NCI-H187 (cell line): ENCODE measurements at places on chromosomes 1 and 21.

DNA sequence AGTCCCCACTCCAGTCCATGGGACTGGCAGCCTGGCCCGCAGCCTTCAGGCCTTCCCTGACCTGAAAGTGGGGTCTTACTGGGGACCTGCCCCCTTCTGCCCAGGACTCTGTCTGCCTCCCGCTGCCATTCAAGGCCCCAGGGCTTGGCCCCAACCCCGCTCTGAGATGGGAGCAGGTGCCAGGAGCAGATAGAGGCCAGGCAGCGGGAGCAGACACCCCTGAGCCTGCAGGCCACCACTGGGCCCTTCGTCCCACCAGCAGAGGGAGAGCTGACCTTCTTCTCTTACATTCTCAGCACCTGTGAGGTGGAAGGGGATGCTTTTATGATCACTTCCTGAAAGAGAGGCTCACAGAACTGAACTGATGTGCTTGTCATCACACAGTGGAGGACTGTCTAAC is 62.2 kb upstream of the TINAGL1 start:
- DNase-seq, result no peak

DNA sequence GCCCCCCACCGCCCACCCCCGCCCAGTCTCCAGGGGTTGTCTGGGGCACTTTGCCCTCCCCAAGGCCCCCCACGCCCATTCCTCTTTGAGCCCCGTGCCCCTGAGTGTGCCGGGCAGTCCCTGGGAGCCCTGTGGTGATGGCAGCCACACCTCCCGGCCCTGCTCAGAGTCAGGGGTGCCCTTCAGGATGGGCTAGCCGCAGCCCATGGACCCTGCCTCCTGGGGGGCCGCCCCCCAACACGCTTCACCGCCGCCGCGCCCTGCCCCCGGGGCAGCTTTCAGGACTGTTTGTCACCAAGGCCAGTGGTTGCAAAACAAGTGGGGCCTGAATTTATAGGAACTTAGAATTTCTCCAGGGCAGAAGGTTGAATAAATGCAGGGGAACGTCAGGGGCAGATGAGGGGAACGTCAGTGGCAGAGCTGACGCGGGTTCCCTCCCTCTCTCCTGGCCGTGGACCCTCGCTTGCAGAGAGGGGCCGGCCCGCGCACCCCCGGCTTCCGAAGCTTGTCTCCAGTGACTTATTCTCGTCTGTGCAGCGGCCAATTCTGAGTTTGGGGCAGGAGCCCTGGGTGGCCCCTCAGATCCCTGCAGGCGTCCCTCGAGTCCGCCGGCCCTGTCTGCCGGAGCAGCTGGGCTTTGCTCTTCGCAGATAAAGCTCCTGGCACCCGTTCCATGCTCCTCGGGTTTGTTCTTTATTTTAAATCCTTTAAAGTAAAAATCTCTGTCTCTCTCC is 41.2 kb upstream of the ADARB1 start:
- no peak for DNase-seq

- DNase-seq, result no peak
Measured at GRCh38 chr21:44263221-44263760, 1.6 kb upstream of the DNMT3L start.

GRCh38 chr1:26066857-26067256 is 573 bp downstream of the TRIM63 start:
- DNase-seq, result no peak

DNA sequence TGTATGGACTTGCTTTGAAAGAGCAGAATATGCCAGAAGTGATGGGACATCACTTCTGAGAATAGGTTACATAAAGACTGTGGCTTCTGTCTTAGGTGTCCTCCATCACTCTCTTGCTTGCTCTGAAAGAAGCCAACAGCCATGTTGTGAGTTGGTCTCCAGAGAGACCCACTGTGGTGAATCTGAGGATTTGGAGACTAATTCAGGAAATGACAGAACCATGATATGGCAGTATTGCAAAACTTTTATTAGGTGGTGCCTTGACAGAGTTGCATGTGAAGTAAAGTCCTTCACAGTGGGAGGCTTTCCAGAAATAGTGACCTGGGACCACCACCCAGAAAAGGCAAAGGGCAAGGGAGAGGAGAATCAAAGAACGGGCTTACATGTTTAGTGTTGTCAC is 628.6 kb downstream of the KCNT2 start:
- DNase-seq, result no peak

DNA sequence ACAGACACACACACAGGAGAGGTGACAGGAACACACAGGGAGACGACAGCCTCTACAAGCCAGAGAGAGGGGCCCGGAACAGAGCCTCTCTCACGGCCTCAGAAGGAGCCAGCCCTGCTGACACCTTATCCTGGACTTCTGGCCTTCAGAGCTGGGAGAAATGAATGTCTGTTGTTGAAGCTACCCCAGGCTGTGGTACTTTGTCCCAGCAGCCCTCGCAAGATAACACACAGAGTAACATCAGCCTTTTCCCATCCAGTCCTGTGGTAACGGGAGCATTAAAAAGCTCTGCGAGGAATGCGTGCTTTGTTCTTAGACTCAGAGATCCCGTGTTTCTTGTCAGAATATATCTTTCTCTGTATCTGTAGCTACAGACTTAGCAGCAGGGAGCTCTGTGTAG is 131.2 kb downstream of the SIM2 start:
- DNase-seq, result no peak

DNA sequence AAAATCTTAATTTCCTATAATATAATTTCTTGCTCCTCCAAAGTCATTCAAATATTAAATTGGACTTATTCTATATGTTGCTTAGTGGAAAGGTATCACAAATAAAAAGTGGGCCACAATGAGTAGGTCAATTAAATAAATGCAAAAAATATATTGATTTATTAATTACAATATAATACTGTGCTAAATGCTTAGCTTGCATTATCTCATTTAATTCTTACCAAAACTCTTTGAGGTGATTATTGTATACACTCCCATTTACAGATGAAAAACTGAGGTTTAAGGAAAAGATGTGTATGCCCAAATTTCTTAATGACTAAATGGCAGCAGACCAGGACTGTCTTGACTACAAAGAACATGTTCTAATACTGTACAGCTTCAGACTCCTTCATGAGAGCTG is 325.3 kb upstream of the SGIP1 start:
- DNase-seq, result no peak

DNA sequence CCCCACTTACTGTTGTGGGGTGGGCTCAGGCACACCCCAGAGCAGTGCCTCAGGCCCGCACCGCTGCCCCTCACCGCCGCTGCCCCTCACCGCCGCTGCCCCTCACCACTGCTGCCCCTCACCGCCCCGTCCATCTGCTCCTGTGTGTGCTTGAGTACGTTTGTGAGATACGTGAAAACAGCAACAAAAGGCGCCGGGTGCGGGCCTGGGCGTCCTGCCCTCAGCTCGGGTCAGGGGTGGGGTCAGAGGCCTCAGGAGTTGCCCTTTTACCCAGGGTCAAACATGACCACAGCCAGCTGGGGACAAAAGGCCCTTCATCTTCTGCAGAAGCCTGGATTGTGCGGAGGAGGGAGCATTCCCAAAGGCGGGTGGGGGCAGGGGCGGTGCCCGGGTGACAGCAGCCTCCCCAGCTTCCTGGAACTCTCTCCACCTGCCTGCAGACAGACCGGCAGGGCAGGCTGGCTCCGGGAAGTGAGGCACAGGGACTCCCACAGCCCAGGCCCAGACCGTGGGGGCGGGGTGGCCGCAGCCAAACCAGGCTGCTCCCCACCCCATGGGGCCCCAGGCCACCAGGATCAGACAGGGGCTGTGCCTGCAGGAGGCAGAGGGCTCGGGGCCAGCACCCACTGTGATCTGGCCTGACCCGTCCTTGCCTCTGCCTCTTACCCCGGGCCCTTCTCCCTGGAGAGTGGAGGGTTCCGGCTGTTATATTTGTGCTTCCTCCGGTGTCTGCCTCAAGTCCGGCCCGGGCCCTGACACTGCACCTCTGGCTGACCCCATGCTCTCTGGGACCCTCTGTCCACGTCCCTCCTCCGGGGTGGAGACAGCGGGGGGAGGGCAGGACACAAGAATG is 2.3 kb upstream of the VWA1 start:
- DNase-seq, result no peak

DNA sequence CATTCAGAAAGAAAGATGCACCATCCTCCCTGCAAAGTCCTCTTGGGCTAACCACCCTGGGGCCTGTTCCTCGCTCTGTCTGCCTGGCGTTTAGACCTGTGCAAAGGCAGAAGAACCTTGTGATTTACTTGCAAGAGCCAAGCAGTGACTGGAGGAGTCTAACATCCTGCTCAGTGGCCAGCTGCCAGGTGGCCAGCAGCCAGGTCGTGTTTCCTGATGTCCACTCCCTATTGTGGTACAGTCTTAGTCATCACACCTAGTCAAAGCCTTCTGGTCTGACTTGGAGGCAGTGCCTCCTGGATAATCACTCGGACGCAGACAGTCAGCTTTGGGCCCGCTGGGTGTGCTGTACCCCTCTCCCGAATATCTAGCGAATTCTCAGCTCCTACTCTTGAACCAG is 118.1 kb downstream of the PGBD5 start:
- DNase-seq, result no peak

- DNase-seq, result no peak
Measured at GRCh38 chr1:233246965-233247364, 48.6 kb downstream of the PCNX2 start.

DNA sequence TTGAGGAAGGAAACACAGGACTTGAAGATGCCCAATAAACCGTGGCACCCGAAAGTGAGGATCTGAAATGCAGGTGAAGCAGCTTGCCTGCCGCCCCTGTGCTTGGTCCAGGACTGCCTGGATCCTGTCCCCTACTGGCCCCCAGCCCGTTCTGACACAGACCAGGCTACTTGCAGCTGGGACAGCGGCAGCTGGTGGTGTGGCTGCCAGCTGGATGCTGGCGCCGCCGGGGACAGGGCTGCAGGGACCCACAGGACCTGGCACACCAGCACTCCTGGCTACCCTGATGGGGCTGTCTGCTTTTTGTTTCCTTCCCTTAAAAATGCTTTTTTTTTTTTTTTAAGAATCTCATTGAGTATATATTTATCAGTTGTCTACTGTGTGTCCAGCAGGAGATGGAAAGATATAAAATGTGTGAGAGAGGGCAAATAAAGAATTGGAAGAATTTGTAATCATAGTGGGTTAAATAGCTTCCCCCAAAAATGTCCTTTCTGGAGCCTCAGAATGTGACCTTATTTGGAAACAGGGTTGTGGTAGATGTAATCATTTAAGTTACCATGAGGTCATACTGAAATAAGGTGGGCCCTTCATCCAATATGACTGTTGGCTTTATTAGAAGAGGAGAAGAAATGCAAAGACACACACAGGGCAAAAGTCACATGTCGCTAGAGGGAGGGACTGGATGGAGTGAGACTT is 165.6 kb downstream of the DSCAM start:
- no peak for DNase-seq

DNA sequence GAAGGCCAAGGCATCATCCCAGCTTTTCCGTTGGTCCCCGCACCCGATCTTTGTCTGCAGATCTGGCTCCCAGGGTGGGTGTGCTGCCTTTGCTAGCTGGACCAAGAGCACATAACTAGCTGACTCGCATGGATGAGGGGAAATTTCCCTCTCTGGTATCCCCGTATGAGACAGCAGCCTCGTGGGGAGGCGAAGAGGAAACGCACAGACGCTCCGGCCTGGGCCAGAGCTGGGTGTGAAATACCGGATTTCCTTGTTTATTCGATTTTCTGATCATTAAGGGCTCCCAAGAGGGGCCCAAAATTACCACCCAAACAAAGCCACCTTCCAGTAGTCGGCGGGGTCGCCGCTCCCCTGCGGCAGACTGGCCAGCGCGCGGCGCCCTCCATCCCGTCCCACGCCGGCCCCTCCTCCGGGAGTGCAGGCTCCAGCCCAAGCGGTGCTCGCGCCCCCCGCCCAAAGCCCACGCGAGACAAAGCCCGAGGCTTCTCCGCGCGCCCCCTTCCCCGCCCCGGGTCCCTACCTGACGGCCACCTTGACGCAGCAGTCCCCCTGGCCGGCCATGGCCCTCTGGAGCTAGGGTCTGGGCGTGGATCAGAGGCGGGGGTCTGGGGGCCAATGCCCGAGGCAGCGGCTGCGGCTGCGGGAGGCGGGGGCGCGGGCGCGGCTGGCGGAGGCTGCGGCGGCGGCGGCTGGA is 546 bp downstream of the KIF21B start:
- DNase-seq, result no peak

DNA sequence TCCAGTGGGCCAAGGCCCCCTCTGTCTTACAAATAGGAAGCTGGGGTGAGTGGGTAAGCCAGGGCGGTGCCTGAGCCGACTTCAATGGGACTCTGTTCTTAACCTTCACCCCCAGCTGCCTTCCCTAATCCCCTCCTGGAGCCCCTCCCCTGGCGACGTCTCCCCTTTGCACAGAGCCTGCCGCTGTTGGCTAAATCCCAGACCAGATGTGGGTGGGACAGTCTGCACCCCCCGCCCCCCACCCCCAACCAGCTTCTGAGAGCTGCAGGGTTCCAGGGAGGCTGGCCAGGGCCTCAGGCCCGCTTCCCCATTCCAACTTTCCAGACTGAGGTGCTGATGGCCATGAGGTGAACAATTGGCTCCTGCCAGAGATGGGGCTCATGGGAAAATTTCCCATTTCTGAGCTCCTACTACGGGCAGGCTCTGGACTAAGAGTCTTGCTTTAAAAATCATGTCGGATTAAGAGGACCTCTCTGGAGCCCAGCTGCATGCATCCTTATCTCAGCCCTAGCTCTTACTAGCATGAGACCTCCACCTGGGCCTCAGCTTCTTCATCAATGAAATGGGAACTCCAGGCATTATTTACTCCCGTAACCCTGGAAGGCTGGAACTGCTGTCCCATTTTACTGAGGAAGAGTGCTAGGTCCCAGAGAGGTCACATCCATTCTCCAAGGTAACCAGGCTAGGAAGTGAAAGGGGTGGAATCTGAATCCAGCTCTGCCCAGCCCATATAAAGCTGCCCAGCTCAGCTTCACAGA is 6.4 kb downstream of the COL8A2 start:
- DNase-seq, result no peak

DNA sequence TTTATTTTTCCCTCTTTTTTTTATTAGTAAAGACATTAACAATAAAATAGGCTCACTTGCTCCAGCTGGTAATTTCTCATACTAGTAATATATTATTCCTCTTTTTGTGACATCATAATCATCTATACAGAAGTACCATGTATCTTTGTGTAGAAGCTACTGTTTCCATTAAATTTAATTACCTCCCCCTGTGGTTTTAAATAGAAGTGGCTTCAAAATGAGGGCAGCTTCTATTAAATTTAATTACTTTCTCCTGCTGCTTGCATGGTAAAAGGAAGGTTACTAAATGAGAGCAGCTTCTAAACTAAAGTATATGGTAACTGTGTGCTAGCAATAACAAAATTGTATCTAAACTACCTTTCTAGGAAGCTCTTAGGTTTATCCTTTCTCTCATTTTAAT is 94.0 kb downstream of the DPYD start:
- DNase-seq, result no peak

DNA sequence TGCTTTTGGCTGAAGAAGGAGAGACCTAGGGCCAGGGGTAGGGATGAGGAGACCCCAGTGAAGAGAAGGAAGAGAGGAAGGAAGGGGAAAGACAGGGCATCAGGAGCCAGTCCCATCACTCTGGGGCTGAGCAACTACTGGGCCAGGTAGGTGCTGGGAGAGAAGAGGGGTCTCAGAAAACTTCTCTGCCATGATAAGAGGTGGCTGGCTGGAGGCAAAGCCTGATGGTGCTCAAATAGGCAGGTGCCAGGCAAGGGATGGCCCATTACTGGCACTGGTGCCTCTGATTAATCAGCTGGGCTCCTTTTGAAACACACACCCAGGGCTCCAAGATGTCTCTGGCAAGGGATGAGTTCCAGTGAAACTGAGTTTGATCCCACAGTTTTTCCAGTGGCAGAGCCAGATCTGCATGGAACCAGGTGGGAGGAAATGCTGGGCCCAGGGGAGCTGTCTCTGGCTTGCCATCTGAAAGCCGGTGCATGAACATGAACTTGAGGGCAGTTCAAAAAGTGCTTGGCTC is 2.8 kb downstream of the CSF1 start:
- no peak for DNase-seq
